ENCODE measurements at places on chromosomes 7 and 10.

- DNase-seq, result no peak
Measured at GRCh38 chr10:3118641-3119091, 51.3 kb downstream of the PFKP start.

- DNase-seq, result no peak
Measured at GRCh38 chr7:140275069-140275965, 98.5 kb upstream of the KDM7A start.

- DNase-seq, result no peak
Measured at GRCh38 chr7:103711413-103711812, 265.4 kb upstream of the SLC26A5 start.

DNA sequence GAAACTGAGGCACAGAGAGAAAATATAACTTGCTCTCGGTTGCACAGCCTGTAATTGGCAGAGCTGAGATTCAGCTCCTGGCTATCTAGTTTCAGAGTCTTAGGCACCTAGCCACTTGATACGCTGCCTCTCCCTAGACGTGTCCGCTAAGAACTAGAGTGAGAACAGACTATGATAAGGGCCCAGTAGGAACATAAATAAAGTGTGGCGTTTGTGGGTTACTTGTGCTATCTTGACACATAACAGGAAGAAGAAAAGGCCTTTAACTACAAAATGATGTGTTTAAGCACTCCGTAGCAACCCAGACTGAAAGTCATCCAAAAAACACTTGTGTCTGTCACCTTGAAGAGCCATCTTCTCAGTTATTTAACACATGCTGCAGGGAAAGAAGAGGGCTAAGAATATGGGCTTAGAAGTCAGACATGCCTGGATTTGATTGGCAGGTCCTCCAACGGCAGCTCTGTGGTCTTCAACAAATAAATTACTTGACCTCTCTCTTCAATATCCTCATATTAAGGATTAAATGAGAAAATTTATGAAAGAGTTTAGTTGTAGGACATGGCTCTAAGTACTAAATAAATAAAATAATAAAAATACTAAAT, 96.2 kb downstream of the SGMS1 start:
- DNase-seq, result no peak

DNA sequence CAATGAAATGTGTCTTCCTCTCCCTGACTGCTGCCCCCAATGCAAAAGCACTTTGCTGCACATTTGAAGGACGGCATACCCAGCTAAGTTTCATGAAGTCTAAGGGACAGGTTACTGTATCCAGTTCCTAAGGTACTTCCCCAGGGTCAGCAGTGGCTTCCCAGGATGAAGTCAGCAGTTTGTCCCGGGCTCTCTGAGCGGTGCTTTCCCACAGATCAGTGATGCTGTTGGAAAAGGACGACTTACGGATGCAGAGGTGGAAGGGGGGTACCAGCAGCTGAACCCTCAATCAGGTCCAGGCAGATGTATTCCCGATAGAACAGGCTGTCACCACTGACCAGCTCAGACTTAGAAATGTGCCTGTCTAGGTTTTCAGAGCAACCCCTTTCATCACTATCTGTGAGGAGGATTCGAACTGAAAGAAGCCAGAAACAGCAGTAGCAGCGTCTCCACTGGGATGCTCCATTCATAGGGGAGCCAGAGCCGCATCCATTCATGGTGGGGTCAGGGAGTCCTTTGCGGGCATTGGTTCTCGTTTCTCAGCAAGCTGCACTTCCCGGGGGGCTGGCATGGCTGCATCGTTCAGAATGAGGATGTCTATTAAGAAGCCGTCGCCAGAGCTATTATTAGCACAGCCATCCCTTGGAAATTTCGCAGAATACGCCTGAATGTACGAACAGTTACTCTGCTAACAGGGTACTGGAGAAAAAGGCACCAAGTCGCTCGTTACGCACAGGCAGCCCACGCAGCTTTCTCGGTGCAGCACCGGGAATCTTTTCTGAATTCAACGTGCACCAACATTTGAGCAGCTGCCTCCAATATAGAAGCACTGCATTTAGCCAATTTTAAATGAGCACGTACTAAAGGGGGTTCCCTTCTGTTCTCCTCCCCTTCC, 303.7 kb downstream of the PRPF18 start:
- DNase-seq, result no peak

DNA sequence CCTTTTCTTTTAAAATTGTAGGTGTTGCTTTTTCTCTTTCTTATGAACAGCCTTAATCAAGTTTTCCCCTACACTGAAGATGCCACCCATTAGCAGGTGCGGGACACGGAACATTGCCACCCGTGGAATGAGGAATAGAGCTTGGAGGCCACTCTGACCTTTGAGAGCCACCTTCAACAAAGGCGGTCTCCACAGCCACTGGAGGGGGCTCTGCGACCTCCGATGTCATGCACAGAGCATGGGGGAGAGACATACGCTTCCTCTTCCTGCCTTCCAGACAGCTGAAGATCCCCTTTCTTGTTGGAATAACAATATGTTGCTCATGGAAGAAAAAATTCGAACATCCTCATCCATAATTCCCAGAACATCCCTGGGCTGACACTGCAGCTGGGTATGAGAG, 39.1 kb downstream of the ADARB2 start:
- no peak for DNase-seq

- DNase-seq, result no peak
Measured at GRCh38 chr7:12715372-12716133, 28.1 kb downstream of the ARL4A start.

DNA sequence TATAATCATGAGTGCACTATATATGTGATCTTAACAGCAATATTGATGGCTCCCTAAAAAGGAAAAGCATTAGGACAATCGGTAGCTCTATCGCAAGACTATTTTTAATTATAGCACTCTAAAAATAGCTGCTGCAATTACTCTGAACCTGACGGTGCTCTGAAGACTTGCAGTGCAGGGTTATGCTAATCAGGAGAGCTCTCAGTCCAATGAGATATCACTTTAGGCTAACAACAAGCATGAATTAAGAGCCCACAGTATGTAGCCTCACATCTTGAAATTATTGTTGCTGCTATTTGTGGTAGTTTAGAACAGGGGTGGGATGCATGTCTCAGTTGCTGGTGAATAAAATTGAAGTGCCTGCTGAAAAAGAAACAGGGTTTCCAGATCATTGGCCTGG, 515.8 kb upstream of the AKR1E2 start:
- DNase-seq, result no peak

DNA sequence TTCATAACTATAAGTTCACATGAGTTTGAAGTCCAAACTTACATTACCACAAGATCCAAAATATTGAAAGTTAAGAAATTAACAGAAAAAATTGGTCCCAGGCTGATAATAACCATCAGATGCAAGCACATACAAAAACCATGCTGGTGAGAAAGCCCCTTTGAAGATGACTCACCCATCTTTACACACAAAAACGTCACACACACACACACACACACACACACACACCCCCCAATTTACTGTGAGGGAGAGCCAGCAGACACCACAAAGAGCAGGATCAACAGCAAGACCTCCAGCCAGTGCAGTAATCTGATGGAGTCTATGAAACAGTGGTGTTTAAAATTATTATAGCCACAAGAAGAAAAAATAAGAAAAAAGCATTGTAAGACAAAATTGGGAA, 50.1 kb upstream of the DRGX start:
- no peak for DNase-seq

DNA sequence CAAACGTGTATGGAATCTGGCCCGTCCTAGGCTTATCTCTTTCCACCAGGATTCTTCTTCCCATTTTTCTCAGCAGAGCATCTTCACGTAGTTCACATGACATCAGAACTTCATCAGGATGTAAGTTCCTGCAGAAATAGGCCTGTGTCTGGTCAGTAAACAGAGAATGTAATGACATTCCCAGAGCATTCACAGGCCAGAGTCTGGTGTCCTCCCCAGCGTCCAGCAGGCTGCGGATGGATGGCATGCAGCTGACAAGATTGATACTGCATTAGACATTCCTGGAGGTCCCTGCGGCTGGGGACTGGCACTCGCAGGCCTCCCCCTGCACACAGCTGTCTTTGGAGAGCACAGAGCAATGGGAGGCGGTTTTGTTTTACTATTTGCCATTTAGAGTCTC, 28.7 kb downstream of the MGMT start:
- DNase-seq, result no peak

DNA sequence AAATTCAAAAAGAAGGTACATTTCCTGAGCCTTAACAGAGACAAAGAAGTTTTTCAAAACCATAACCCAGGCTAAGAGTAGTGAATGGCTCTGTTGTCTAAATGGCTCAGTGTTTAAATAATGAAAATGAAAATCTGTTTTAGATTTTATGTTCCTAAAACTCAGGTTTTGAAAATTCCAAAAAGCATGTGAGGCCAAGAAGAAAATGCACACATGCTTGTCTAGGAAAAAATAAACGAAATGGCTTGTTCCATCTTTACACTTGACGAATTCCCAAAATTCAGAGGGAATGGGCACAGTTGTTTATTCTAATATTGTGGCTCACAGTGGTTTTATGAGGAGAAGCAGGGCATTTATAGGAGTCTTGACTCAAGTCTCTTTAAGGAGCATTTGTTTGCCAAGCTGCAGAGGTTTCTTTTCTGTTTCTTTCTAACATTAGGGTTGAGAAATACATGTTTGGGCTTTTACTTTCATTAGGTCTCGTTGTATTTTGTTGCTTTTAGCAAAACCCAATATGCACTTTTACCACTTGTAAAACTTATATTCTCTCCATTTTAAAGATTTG, 527.6 kb upstream of the ANKRD30A start:
- DNase-seq, result no peak

DNA sequence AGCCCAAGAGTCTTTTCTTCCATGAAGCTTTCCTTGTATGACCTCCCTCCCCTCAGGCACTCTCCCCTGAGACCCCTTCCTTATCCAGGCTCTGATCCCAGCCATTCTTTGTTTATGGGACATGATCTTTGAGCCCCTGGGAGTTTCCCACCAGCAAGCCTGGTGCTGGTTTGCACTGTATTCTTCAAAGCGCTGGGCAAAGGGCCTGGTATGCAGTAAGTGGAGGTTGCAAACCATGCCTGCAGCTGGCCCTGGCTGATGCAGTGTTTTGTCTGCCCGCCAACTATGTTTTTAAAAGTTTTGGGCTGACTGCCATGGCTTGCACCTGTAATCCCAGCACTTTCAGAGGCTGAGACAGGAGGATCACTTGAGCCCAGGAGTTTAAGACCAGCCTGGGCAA, 6.8 kb upstream of the NODAL start:
- DNase-seq, result no peak

GRCh38 chr7:30270921-30271320, 13.5 kb upstream of the ZNRF2 start:
- DNase-seq, result no peak

DNA sequence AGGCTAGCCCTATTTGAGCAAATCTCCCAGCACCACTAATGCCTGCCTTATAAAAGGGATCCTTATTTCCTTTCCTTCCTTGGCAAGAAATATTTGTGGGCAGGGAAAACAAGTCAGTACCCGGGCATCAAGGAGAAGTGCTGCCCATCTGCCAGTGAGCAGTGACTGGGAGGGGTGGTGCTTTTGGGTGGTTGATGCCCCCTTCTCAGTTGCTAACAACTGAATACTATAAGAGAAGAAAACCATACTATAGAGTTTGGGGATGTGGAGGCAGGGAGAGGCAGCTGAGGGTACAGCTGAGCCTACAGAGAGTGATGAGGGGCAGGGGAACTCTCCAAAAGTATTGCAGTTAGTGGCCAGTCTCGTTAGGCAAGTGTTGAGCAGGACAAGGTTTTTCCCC, 39.3 kb downstream of the OGDH start:
- no peak for DNase-seq

- no peak for DNase-seq
Measured at GRCh38 chr7:158266426-158266816, 321.2 kb downstream of the PTPRN2 start.

DNA sequence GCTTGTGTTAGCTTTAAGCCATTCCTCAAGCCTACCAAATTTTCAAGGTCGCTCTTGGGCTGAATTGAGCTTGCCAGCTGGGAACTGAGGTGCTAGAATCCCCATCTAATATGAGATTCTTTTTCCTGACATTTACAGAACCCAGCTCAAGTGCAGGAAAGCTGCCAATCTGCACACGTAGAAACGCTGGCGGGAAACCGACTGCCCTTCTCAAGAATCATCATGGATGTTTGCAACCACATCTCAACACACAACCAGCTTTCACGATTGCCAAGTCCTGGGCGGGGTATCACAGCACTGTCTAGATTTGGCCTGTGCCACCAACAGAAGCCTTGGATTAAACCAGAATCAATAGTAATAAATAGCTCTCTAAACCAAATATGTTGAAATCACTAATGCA, 203.7 kb downstream of the DIP2C start:
- no peak for DNase-seq

- no peak for DNase-seq
Measured at GRCh38 chr7:30930621-30931020, 19.0 kb downstream of the AQP1 start.

- no peak for DNase-seq
Measured at GRCh38 chr10:98212196-98212595, 55.8 kb downstream of the LOXL4 start.

- DNase-seq, result no peak
Measured at GRCh38 chr7:24307326-24307725, 23.3 kb downstream of the NPY start.

- DNase-seq, result no peak
Measured at GRCh38 chr10:82811621-82812020, 936.6 kb downstream of the NRG3 start.

GRCh38 chr10:101214446-101215396, 14.5 kb downstream of the LBX1 start:
- peak; percentile 69 for DNase-seq

DNA sequence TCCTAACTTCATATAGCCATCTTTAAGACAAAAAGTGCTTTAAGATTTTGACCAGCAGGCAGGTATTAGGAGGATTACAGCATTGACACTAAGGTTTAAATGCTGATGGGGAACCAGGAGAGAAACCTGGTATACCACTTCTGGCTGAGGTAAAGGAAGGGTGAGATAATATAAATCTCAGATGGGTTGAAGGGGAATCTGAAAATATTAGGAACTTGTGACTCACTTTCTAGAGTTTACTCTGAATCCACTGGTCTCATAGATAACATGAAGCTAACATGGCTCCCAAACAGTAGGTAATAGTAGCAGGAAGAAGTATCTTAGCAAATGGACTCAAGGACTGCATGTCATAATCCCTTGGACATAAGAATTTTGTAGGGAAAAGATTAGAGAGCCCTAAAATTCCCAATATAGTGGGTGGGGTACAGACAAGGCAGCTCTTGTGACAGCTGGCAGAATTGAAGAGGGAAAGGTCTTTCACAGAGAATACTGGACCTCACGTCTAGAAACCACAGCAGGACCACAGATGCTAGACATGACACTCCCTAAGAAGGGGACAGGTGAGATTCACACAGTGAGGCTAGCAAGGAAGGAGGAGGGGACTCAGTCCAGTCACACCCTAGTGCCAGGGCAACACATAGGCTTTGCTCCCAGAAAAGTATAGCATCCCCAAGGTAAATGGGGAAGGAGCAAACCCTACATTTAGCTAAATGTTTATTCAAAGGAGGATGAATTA, 3.5 kb downstream of the PTTG1IP2 start:
- no peak for DNase-seq

GRCh38 chr7:109552017-109552416, 982.3 kb downstream of the DNAJB9 start:
- no peak for DNase-seq

DNA sequence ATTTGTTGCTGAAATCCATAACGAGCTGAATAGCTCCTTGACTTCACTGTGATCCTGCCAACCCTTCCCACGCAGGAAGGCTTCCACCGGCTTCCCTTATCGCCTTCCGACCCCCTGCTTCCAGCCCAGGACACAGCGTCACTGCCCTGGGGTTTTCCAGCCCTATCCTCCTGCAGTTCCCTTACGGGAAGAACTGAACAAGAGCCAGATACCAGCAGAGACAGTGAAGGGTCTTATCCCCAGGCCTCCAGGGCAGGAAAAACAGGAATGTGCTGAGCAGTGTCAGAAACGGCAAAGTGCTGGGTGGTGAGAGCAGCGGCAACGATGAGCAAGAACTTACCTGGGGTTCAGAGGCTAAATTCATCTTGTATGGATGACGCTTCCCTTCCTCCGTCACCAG, 22.4 kb downstream of the PDLIM1 start:
- DNase-seq, result no peak

Data from activated T-helper 9 cell treated with anti-CD3 and anti-CD28 coated beads, Interleukin-2, amount 50 U/mL, for 16 hours (primary cell).